ENCODE measurements at places on chromosomes 1 and 21.

- DNase-seq: no peak
Observed at GRCh38 chr1:226572325-226572726, 23.8 kb downstream of the STUM start.

DNA sequence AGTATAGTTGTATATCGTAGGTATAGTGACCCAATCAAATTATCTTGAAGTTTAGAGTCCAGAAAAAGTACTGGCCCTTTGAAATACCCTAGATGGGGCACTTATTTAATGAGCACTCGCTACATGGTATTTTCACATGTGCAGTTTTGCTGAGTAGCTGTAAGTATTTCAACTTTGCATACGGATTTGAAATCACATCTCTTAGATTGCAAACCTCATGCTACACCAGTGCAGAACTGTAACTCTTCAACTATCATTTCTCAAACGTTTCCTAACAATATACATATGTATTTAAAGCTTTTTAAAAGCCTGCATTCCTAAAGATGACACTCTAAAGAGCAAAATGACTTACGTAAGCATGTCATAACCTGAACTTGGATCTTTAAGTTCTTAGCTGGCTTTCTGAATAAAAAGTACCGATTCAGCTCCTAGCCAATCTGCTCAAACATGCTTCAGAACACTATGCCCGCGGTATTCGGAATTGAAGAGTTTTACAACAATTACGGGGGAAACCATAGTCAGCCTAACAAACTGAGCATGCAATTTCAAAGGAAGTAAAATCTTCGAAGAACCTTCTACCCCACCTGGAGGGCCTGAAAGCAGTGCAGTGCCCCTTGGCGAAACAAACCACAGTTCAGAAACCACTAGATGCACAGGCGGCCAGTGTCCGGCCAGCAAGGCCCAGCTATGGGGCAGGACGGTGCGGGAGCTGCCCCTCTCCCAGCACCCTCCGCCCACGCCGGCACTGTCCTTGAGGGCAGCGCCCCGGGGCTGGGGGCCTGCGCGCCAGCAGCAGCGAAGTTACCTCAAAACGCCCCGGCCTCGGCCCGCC is 863 bp downstream of the FH start:
- DNase-seq: no peak

GRCh38 chr1:58888833-58889232 is 105.0 kb upstream of the JUN start:
- DNase-seq: no peak

- DNase-seq: no peak
Observed at GRCh38 chr1:152188673-152189591, 29.9 kb upstream of the RPTN start.

GRCh38 chr1:40982721-40983120 is 3.2 kb downstream of the CTPS1 start:
- no peak for DNase-seq

GRCh38 chr1:222896630-222897526 is 82.0 kb downstream of the DISP1 start:
- no peak for DNase-seq

DNA sequence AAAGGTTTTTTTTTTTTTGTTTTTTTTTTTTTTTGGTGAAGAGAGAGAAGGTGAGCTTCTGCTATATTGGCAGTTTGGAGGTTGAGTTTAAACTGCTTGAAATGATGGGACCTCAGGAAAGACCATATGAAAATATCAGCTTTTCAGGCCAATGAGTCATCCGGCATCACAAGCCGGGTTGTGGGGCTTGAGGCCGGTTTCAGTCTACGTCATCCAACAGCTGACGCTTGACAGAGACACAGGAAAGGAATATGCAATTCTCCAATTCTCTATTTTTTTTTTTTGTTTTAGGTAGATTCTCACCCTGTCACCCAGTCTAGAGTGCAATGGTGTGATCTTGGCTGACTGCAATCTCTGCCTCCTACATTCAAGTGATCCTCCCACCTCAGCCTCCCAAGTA is 52.4 kb downstream of the KCNJ6 start:
- no peak for DNase-seq

GRCh38 chr1:173009597-173009996 is 41.1 kb downstream of the TNFSF18 start:
- DNase-seq: no peak

DNA sequence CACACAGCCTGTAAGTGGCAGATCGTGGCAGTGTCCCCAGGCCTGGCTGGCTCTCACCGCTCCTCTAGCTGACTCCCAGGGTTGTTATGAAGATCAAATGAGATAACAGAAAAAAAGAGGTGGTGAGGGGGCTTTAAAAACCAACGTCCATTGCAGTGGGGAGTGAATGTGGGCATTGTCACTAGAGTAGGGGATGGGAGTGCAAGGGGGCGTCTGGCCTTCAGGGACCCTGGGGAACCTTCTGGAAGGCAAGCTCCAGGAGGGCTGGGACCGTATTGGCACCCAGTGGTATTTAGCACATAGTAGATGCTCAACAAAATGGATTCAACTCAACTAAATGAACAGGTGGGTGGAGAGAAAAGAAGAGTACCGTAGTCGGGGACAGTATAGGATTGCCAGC is 3.4 kb downstream of the PLA2G2D start:
- no peak for DNase-seq

- no peak for DNase-seq
Observed at GRCh38 chr1:58739856-58740466, 40.1 kb upstream of the MYSM1 start.

DNA sequence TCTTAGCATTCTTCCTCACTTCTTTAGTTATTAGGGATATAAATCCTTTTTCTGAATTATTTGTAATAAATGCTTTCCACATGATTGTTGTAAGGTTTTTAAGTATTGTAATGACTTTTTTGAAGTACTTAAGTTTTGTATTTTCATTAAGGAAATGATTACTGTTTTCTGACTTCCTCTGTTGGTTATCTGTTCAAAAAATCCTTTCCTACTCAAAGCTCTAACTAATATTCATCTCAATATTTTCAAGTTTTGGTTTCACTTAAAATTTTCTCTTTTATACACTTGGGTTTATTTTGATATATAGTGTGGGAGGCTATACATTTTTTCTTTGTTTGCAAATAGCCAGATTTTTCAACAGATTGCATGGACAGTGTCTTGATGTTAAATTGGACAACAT is 59.9 kb upstream of the NHLH2 start:
- no peak for DNase-seq

- DNase-seq: no peak
Observed at GRCh38 chr1:52125736-52126359, 16.0 kb upstream of the ZFYVE9 start.

DNA sequence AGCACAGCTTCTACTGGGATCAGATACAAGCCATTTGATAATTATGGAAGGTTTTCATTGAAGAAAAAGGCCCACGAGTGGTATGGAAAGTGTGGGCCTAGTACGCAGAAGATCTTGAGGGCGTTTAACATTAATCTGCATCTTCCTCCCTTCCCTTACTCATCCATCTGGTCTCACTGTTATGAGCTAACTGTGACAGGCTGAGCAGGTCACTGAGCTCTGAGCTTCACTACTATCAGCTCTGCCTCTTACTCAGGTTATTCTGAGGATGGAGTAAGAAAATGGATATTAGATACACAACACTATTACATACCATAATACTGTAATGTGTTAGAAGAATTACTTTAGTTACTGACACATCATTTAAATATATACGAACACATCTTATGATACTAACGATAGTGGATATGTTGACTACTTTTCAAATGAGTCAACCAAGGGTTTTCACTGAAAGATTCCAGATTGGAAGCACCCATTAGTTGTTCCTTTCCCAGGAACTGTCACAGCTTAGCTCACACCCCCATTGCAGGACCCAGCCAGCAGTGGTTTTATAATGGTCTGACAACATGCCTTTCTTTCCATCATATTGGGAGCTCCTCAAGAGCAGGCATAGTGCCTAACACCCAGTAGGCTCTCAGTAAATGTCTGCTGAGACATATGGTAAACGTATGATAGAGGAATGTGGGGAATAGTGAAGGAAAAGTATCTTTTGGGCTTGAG is 97.8 kb upstream of the C8B start:
- DNase-seq: no peak

DNA sequence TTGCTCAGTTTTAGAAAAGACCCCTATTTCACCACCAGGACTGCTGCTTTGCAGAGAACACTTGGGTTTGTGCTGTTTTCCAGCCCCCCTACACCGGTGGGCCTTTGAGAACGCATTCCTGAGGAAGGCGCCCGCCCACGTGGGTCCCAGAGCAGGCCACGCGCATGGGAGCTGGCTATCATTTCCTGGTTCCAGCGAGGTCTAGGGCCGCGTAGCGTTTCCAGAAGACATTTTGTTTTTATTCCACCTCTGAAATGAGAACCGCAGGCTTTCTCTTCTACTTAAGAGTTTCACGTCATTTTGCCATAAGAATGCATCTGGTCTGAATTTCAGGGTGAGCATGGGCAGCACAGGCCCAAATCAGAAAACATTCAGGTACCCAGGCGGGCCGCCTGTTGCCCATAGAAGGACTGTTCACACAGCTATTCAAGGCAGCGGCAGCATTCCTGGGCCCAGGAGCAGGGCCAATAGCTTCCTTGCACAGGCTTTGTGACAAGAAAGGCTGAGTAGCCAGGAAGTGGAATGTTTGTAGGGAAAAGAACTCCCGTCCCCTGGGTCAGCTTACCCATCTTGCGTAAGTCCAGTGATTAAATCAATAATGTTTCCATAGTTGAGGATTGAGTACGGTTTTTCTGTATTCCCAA is 1.4 kb upstream of the KLHL21 start:
- DNase-seq: no peak

- DNase-seq: peak; percentile 18
Observed at GRCh38 chr1:163071405-163072255, 2.5 kb downstream of the RGS4 start.

- DNase-seq: no peak
Observed at GRCh38 chr1:89199525-89200031, 836 bp upstream of the GBP4 start.

- DNase-seq: no peak
Observed at GRCh38 chr1:28927648-28928313, 13.4 kb downstream of the EPB41 start.

- DNase-seq: peak; percentile 18
Observed at GRCh38 chr1:92538048-92538412, 51.3 kb upstream of the GFI1 start.

DNA sequence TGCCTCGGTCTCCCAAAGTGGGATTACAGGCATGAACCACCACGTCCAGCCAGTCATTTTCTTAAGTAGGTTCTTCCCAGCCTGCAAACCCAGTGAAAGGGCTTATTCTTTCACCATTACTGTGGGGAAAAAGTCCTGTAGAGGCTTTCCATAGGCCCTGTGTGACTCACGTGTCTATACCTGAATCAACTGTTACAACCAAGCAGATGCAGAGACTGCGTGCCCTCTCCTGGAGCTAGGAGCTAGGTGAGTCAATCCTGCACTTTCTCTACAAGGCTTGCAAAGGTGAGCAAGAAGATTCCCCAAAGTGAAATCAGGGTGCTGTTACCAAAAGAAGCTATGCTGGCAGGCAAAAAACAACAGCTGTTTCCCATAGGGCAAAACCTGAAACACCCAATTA is 13.8 kb upstream of the MPZL1 start:
- no peak for DNase-seq

DNA sequence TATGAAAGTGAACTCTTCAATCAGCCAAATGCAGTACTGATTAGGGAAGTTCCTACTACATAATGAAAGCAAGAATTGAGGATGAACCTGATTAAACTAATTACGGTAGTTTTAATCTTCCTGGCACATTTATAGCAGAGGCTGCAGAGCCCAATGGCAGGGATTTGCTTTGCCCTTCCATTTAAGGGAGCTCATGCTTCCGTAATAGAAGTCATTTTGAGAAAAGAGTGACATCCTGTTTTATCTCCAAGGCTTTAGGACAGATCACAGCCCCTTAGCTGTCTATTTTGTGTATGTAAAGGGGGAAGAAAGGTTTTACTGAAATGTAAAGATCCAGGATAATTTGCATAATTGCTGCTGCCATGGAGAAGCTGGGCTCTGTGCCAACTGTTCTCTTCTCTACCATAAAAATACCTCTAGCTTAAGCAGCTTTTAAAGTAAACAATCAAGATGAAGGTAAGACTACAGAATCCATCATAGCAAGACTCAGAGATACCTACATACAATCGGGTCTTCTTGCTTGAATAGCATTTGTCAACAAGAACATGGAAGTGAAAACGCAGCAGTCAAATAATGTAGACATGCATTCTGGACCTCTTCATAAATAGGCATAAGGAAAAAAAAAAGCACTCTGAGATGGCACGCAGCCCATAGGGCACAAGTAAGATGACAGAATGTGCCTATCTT is 62.5 kb downstream of the ASH1L start:
- DNase-seq: no peak

- no peak for DNase-seq
Observed at GRCh38 chr21:44372616-44373015, 19.2 kb downstream of the TRPM2 start.

DNA sequence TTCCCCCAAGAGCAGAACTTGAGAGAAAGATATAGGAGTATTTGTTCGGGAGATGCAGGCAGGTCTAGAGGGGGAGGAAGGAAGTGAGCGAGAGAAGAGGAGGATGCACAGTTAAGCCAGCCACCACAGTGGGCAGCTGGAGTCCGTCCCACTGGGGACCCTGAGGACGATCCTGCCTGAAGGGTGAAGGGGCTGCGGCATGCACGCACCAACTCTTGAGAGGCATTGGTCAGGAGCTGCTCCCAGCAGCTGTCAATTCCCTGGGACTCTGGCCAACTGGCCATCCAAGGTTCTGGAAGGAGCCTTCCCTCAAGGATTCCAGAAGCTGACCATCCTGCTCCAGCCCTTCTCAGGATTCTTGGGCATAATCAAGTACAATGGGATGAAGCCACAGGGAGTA is 246.9 kb downstream of the MATN1 start:
- no peak for DNase-seq

GRCh38 chr1:80837066-80837465 is 963.7 kb upstream of the ADGRL2 start:
- no peak for DNase-seq

DNA sequence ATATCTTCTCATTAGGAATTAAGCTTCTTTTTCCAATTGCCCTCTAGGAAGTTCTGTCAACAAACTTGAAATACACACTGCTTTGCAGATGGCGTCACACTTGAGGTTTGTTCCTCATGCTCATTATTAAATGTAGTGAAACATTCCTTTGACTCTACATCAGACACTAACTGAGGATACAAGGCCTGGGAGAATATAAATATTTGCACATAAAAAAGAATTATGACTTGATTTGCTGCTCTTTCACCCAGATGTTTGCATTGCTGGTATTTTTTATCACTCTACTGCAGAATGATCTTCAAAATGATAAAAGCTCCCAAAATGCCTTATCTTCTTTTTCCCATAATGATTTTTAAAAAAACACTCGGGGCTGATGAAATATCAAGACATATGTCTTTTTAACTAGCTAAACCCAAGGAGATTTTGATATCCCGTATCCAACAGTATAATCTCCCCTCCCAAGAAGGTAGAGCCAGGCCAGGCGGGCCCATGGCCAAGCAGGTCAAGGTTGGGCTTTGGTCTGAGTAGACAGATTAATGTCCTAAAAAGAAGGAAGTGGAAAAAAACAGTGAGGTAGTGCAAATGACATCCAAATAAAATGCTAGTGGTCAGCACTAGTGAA is 264.6 kb downstream of the HHIPL2 start:
- DNase-seq: no peak
